AG10803 (cell line): ENCODE measurements at places on chromosomes 5 and 9.
A peak's percentile ranks its signal among the peaks of the same experiment; 100 is the strongest.

DNA sequence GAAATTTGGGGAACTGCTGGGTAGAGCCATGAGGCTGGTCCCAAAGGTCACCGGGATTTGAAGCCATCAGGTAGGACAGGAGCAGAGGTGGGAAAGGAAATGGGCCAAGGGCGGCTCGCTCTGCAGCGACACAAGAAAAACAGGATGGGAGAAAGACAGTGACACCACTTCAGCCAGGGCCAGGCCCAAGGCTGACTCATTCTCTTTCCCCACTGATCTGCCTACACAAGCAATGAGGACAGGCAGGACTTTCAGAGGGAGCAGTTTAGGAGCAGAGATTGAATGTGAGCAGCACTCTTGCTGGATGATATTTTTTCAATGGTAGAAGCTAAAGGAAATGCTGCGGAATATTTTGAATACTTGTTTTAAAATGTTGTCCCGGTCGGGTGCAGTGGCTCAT, 3.5 kb downstream of the RUFY1 start:
- peak; percentile 55 for DNase-seq

- peak; percentile 69 for DNase-seq
Observed at GRCh38 chr5:8730194-8730593, 815.7 kb downstream of the SEMA5A start.

GRCh38 chr9:87710443-87710842, 15.5 kb upstream of the CTSL start:
- no peak for DNase-seq

DNA sequence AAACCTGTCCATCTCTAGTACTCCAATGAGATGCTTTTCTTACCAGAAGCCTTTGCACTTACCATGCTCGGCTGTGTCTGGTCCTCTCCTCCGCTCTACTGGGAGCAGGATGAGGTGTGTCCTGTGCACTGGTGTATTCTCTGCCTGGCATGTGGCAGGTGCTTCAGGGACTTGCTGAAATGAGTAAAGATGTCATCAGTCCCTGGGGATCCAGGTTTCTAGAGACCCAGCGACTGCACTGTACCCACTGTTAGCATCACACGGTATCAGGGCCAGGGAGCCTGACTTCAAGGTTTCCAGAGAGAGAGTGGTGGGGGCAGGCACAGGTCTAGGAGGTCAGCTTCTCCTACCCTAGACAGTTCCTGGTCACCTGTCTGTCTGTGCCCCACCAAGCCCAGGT, 10.5 kb downstream of the PTTG1 start:
- DNase-seq, result no peak

- DNase-seq, result peak; percentile 26
Observed at GRCh38 chr9:122265149-122265915, 650 bp downstream of the MRRF start.

- DNase-seq, result peak; percentile 75
Observed at GRCh38 chr5:36651761-36652685, 45.6 kb downstream of the SLC1A3 start.

DNA sequence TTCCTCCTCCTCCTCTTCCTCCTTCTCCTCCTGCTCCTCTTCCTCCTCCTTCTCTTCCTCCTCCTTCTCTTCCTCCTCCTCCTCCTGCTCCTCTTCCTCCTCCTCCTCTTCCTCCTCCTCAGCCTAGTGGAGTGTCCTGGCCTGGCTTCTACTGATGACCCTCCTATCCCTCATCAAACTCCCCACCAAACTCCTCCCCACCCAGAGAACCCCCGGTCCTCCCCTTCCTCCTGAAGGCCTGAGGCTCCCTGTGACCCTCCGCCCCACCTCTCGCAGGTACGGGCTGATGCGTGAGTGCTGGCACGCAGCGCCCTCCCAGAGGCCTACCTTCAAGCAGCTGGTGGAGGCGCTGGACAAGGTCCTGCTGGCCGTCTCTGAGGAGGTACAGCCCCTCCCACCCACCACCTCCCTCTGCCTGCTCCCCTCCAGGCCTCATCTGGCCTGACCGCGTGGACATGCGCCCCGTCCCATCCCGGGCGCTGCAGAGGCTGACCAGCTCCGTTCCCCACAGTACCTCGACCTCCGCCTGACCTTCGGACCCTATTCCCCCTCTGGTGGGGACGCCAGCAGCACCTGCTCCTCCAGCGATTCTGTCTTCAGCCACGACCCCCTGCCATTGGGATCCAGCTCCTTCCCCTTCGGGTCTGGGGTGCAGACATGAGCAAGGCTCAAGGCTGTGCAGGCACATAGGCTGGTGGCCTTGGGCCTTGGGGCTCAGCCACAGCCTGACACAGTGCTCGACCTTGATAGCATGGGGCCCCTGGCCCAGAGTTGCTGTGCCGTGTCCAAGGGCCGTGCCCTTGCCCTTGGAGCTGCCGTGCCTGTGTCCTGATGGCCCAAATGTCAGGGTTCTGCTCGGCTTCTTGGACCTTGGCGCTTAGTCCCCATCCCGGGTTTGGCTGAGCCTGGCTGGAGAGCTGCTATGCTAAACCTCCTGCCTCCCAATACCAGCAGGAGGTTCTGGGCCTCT, 10.6 kb downstream of the FGFR4 start:
- no peak for DNase-seq

DNA sequence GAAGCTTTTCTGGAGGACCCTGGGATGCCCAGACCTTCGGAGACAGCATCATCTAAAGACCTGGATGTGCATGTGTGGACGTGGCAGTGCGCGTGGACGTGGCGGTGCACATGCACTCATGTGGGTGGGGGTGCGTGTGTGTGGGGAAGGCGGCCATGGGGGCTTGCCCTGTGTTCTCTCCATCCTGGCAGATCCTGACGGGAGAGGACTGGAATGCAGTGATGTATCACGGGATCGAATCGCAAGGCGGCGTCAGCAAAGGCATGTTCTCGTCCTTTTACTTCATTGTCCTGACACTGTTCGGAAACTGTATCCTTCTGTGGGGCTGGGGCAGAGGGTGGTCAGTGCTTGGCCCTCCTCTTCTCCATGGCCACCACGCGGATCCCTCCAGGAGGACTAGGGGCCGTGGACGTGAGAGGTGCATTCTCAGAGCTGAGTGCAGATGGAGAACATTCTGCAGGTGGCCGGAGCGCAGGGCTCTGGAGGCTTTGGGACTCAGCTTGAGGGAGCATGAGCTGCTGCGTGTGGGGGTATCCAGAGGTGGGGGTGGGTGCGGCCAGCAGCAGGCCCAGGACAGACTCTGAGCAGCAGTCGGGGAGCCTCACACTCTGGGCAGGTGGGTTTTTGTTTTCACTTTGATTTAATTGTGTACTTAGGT, 129.1 kb downstream of the CACNA1B start:
- no peak for DNase-seq

DNA sequence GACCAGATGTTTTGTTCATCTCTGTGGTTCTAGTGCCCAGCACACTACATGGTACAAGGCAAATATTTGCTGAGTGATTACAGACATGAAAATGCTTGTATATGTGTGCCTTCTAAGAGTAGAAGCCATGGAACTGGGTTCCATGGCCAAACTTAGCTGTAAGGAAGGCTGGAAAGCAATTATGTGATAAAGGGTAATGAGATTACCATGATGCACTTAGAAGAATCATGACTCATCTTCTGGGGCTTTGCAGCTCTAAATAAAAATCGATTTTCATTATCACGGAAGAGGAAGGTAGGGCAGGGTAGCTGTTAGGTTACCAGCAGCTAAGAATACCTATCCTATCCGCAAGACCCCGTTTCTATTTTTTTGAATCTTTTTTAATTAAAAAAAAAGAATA, 28.0 kb downstream of the RFK start:
- no peak for DNase-seq

GRCh38 chr5:108727236-108727650, 20.5 kb upstream of the FER start:
- peak; percentile 54 for DNase-seq

DNA sequence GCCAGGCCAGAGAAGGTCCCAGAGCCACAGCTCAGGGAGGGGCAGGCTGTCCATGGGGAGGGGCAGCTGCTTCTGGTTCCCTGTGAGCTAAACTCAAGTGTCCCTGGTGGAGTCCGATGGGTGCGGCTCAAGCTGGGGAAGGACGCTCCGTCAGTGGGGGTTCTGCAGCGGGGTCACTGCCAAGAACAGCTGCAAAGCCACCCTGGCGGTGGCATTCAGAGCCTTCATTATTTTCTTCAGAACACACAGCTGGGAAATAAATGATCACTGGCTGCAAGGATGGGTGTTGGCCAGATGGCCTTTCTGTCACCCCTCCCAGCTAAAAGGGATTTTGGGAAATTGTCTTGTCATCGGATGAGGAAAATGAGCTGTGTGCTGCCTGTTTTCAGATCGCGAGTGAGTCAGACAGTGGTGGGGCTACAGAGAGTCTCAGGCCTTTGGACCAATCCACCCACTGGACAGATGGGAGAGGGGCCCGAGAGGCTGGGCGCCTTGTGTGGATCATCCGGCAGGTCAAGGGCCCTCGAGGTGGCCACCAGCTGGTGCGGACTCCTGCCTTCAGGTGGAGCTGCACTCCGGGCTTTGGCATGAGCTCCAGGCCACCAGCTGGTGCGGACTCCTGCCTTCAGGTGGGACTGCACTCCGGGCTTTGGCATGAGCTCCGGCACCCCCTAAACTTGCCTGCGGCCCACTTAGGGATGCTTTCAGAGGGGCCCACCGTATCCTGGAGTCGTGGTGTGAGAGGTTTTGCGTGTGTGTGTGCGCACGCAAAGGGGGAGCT, 17.9 kb upstream of the GFPT2 start:
- DNase-seq, result peak; percentile 13

DNA sequence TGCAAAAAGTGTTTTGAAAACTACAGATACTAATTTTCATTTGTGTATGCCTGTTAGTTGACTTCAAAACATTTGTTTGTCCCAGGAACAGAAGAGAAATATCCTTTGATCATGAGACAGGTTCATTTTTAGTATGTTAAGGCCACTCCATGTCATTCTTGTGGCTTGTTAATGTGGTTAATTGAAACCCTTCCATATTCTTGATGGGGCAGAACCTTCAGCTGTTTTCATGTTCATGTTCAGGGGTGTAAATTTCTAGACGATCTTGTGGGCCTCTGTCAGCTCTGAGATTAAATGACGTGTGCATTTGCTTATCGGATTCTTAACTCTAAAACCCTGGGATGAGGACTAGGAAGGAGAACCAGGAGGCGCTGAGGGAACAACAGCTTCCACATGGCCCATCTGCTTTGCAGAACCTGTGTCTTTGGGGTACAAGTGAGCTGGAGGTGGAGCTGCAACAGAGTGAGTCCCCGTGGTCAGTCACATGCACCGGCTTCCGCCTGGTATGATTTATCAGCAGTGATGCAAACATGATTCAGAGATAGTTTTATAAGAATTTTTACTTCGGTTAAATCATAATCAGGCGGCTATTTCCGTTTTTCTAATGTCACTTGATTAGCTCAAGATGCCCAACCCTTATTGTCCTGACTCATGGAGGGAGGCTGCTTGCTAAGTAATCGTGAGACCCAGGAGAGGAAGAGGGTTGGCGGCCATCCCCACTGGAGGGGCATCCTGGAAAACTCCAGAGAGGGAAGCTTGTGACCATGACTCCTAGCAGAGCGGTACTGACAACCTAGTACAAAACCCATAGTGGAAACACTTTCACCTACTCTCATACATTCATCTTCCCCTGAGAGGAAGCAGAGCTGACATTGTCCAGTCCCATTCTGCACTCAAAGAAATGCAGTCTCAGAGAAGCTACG, 138.4 kb downstream of the C9orf152 start:
- peak; percentile 93 for DNase-seq

- no peak for DNase-seq
Observed at GRCh38 chr5:95162231-95162992, 122.5 kb downstream of the MCTP1 start.

- DNase-seq, result peak; percentile 36
Observed at GRCh38 chr9:107727086-107727780, 237.7 kb upstream of the KLF4 start.

- no peak for DNase-seq
Observed at GRCh38 chr9:77455312-77455927, 192.7 kb downstream of the GNA14 start.

DNA sequence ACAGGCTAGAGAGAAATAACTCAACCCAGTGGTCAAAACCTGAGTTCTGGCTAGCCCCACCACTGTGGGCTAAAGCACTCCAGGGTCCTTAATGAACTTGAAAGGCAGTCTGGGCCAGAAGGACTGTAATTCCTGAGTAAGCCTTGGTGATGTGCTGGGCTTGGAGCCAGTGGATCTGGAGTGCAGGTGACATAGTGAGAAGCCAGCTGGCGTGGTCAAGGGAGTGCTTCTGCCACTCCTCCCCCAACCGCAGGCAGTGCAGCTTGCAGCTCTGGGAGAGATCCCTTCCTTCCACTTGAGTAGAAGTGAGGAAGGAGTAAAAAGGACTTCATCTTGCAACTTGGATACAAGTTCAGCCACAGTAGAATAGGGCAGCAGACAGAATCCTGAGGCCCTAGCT, 424.0 kb downstream of the CDH18 start:
- no peak for DNase-seq

GRCh38 chr5:57878301-57878722, 395.7 kb upstream of the ACTBL2 start:
- no peak for DNase-seq

DNA sequence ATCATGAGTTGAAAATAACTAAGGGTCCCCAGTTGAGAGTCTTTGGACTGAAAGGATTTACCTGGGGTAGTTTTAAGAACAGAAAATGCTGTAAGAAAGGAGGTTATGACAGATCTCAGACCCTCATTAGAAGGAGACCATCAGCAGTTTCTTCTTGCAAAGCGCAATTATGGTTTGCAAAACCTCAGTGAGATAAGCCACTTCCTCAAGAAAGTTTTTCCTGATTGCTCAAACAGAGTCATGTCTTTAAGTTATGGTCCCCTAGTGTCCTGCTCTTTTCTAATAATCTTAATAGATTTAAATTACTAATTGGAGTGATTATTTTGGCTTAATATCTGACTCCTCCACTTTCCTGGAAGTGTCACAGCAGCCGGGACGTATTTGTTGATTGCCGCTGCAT, 293.2 kb upstream of the KLF4 start:
- no peak for DNase-seq

GRCh38 chr5:126972062-126972895, 58.1 kb downstream of the MARCHF3 start:
- DNase-seq, result no peak

- DNase-seq, result no peak
Observed at GRCh38 chr5:3384531-3384930, 211.1 kb upstream of the IRX1 start.

DNA sequence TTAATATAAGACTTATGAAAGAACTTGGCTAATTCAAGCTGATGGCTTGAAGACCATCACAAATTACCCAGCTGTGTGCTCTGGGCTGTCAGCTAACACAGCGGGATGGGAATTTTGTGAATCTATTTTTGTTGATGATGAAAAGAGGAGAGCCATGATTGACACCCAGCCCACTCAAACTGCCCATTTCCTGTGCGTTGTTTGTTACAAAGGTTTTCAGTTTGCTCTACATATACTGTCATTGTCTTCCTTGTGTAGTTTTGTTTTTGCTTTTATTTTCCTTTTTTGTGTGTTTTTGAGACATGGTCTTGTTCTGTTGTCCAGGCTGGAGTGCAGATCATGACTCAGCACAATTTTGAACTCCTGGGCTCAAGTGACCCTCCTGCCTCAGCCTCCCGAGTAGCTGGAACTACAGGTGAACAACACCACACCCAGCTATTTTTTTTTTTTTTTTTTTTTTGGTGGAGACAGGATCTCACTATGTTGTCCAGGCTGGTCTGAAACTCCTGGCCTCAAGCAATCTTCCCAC, 400.3 kb downstream of the ICE1 start:
- no peak for DNase-seq
